Naive thymus-derived CD4-positive, alpha-beta T cell (primary cell): ENCODE measurements at places on chromosomes 5 and 9. TPM values are rescaled to one million over a fixed set of nuclear protein-coding genes. Genes with fewer than 3 reads are reported as not detected.

DNA sequence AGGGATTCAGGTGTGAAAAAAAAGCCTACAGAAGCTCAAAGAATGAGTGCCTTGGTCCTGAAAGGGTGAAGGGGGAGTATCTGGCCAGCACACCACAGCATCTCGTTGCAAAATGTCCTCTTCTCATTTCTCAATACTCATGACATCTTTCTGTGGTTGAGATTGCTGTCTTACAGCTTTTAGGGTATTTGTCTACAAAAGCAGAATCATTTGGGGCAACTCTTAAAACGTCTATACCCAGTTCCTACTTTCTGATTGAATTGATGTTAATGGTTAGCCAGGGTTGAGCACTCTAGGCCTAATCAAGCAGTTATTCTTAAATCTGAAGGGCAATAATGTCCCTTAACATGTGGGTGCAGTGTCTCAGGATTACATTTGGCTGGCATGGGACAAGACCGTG is 21.2 kb upstream of the PCSK5 start:
- no peaks in the 10 kb centered on the region for H3K27me3 ChIP-seq
- no peak for DNase-seq
- no peak overlapping the region for H3K4me3 ChIP-seq
- H3K4me1 ChIP-seq: peaks cover 18% of the 10 kb centered on the region
- no peak overlapping the region for H3K27ac ChIP-seq

DNA sequence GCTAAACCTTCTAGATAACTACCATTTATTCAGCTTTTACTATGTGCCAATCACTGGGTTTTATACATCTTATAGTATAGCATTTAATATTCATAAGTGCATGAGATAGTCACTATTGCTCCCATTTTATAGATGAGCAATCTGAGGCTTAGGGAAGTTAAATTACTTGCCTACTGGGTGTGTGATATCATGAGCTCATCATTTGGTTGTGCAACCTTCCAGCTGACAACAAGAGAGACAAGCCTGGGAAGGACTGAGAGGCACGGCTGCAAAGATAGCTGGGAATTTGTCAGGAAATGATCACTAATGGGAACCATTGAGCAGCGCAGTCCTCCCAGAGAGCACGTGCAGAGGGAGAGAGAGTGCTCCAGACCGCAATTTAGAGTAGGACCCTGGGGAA is 481.6 kb upstream of the KIF2A start:
- H3K36me3 ChIP-seq: no peaks in the 10 kb centered on the region
- H3K27ac ChIP-seq: no peak overlapping the region
- H3K4me1 ChIP-seq: no peaks in the 10 kb centered on the region
- DNase-seq: no peak
- no peaks in the 10 kb centered on the region for H3K27me3 ChIP-seq

GRCh38 chr5:66958980-66959641 is 237.5 kb downstream of the CD180 start:
- no peaks in the 10 kb centered on the region for H3K4me1 ChIP-seq
- no peak overlapping the region for H3K27ac ChIP-seq
- H3K36me3 ChIP-seq: no peaks in the 10 kb centered on the region
- H3K4me3 ChIP-seq: no peak overlapping the region
- no peak for DNase-seq
- no peaks in the 10 kb centered on the region for H3K27me3 ChIP-seq

GRCh38 chr5:126534553-126534952 is 60.5 kb downstream of the ALDH7A1 start:
- DNase-seq: no peak
- no peaks in the 10 kb centered on the region for H3K4me1 ChIP-seq
- no peak overlapping the region for H3K27ac ChIP-seq
- H3K36me3 ChIP-seq: no peaks in the 10 kb centered on the region

- H3K4me1 ChIP-seq: no peaks in the 10 kb centered on the region
- no peak overlapping the region for H3K27ac ChIP-seq
- no peaks in the 10 kb centered on the region for H3K27me3 ChIP-seq
- no peaks in the 10 kb centered on the region for H3K36me3 ChIP-seq
Measured at GRCh38 chr5:21826884-21827283, 1026.3 kb downstream of the CDH12 start.

RABGAP1 gene
- total RNA-seq: 33.8 TPM

DNA sequence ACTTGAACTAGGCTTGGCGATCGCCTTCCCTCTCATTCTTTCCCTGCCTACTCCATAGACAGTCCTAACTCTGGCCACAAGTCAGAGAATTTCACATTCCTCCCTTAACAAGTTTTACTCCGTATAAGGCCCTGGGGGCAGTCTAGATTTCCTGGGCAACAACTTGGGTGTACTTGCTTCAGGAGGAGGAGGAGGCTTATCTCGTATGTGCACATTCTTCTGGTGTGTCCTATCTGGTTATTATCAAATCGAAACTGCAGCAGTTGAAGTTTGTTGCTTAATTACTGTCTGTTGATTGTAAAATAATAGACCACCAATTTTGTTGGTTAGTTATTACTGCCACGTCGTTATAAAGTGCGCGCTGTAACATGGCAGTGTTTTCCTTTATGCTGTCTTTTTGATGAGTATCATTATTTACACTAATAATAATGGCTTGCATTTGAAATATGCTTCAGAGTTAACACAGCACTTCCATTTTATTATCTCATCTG is 42.0 kb downstream of the PIP5K1B start:
- no peaks in the 10 kb centered on the region for H3K27me3 ChIP-seq
- no peaks in the 10 kb centered on the region for H3K36me3 ChIP-seq
- DNase-seq: no peak
- H3K27ac ChIP-seq: no peak overlapping the region
- H3K4me3 ChIP-seq: no peak overlapping the region

NOL6 gene
- total RNA-seq: 43.8 TPM

DNA sequence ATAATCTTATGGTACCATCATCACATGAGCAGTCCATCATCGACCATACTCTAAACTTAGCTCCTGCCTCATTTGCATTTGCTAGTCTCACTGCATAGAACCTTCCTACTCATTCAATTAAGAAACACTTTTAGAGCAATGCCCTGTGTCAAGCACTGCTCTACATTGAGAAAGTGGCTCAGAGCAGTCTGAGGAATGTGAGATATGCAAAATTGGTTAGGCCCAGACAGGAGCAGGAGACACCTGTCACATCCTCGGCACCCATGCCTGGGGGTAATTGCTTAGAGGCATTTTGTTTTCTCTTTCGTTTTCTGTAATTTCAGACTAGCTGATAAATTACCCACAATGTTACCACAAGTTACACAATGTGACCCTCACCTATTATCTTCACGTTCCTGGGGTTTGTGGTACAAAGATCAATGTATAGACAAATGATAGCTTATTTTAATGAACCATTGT is 4.9 kb upstream of the RARS1 start:
- no peak for DNase-seq
- H3K4me1 ChIP-seq: no peaks in the 10 kb centered on the region
- peaks cover 4% of the 10 kb centered on the region for H3K36me3 ChIP-seq
- no peaks in the 10 kb centered on the region for H3K27me3 ChIP-seq

GRCh38 chr5:180377556-180378197 is 24.5 kb upstream of the GFPT2 start:
- H3K36me3 ChIP-seq: no peaks in the 10 kb centered on the region
- H3K27me3 ChIP-seq: no peaks in the 10 kb centered on the region
- H3K27ac ChIP-seq: no peak overlapping the region

DNA sequence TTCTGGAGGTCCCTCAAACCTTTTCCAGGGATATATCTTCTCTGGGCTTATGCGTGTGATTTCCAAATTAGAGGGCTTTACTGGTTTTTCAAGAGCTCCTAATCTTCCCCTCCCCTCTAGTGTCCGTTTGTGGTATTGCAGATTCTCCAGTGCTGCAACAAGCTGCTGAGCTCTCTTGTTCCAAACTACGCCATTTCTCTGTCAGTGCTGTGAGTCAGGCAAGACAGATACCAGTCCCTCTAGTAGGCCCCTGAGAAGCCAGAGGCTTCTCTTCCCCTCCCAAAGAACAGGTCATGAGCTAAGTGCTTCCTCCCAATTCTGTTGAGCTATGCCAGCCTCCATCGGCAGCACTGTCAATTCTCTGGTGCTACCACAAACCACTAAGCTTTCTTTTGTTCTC is 149.5 kb downstream of the FANCC start:
- H3K4me3 ChIP-seq: no peak overlapping the region
- H3K36me3 ChIP-seq: no peaks in the 10 kb centered on the region
- H3K27ac ChIP-seq: no peak overlapping the region
- H3K4me1 ChIP-seq: no peaks in the 10 kb centered on the region

GRCh38 chr5:125549322-125549911 is 803.0 kb upstream of the ZNF608 start:
- H3K36me3 ChIP-seq: no peaks in the 10 kb centered on the region
- no peaks in the 10 kb centered on the region for H3K27me3 ChIP-seq
- DNase-seq: no peak
- no peak overlapping the region for H3K27ac ChIP-seq
- no peaks in the 10 kb centered on the region for H3K4me1 ChIP-seq

MARCOL gene
- total RNA-seq: not detected

DNA sequence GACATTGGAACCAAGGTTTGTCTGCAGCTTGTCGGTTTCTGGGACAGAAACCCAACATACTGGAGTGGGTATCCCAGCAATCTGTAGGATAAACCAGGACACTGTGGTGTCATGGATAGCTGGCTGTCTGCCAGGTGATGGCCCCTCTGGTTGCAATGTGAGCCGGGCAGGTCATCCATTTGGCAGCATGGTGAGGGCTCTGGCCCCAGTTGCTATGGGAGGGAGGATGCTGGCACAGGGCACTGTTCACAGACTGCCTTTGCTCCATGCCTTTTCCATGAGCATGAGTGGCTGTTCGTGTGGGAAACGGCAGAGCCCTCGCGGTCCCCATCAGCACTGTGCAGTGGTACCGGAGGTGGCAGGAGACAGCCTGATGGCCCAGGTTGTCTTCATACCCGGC is 6.4 kb downstream of the S1PR3 start:
- H3K27me3 ChIP-seq: no peaks in the 10 kb centered on the region
- H3K27ac ChIP-seq: no peak overlapping the region
- H3K4me1 ChIP-seq: no peaks in the 10 kb centered on the region
- no peaks in the 10 kb centered on the region for H3K36me3 ChIP-seq

GRCh38 chr9:105355781-105356180 is 92.1 kb upstream of the FSD1L start:
- H3K36me3 ChIP-seq: no peaks in the 10 kb centered on the region
- no peak overlapping the region for H3K4me3 ChIP-seq
- H3K27ac ChIP-seq: no peak overlapping the region
- no peaks in the 10 kb centered on the region for H3K27me3 ChIP-seq
- H3K4me1 ChIP-seq: no peaks in the 10 kb centered on the region

- H3K36me3 ChIP-seq: no peaks in the 10 kb centered on the region
- H3K4me1 ChIP-seq: no peaks in the 10 kb centered on the region
- peaks cover under 1% of the 10 kb centered on the region for H3K27me3 ChIP-seq
- DNase-seq: no peak
Measured at GRCh38 chr5:124740071-124740470, 6.4 kb downstream of the ZNF608 start.

COL23A1 gene
- not detected for total RNA-seq

DNA sequence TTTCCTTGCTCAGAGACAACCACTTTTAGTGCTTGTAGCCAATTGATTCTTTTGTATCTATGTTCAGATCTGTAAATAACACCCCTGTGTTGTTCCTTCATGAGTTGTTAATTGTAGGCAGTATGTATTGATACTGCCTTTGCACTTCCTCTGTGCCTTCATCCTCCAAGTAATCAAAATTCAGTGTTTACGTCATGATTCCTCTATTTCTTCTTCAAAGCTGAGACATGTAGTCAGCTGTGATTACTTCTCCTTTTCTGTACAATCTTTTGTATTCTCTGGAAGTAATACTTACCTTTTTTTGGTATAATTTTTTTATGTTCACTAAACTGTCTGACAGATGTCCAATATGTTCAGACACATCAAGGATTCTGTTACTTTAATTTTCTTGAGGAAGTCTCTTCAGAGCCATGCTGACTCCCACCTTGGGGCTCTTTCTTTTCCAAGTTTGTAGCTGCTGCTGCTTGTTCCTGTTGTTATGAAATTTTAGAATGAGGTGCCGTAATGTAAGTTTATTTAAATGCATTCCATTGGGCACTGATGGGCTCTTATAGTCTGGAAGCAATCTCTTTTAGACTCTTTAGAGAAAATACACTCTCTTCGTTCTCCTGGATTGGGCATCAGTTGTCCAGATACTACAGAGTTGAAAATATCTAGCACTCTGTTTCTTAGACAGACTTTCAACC is 30.5 kb upstream of the LRRC70 start:
- no peak overlapping the region for H3K27ac ChIP-seq
- no peaks in the 10 kb centered on the region for H3K27me3 ChIP-seq
- no peak overlapping the region for H3K4me3 ChIP-seq
- no peak for DNase-seq
- no peaks in the 10 kb centered on the region for H3K4me1 ChIP-seq

DNA sequence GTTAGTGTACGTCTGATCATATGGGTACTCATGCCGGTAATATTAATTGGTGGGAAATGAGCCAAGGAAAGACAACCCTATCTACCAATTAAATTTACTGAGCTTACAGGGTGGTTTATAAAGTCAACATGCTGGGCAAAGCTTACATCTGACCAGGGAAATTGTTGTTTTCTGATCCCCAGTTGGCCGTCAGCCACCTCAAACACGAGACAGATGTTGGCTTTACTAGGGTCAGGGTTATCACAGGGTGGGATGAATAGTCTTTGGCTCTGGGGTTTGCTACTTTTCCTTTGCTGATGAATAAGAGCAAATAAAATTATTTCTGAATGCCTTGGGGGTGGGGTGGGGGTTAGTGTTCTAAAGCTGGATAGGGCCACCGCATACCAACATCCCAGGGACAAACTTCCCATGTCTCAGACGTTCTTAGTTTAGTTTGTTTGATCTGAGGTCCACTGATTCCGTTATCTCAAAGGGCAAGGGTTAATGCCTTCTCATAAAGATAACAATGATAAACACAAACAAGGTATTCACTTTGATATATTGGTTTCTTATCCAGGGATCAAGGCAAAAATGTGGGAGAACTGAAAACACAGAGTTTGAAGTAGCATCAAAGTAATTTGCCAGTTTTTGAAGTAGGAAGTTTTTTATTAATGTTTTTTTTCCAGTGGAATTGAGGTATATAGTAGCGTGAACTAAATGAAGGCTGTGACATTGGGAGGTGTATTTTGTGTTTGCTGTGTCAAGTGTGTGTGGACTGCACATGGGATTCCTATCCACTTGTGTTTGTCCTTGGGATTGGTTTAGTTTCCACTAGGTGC is 109.1 kb upstream of the RPS23 start:
- H3K4me1 ChIP-seq: no peaks in the 10 kb centered on the region
- no peaks in the 10 kb centered on the region for H3K27me3 ChIP-seq
- DNase-seq: no peak
- H3K27ac ChIP-seq: no peak overlapping the region
- H3K36me3 ChIP-seq: no peaks in the 10 kb centered on the region

GRCh38 chr9:124795881-124796431 is 19.0 kb downstream of the OLFML2A start:
- no peaks in the 10 kb centered on the region for H3K4me1 ChIP-seq
- H3K36me3 ChIP-seq: no peaks in the 10 kb centered on the region
- no peak overlapping the region for H3K27ac ChIP-seq

CDX1 gene
- total RNA-seq: not detected

DNA sequence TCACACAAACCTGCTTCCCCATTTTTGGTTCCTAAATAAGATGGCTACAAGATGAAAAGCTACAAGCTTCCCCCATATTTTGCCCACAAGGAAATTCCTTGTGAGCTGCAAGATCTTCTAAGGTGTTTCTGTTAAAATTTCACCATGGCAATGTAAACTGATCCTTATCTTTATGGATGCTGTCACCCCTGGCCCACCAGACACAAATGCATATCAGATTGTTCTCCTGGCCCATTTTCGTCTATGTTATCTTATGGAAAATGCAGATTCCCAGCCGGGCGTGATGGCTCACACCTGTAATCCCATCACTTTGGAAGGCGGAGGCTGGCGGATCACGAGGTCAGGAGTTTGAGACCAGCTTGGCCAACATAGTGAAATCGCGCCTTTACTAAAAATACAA is 65.1 kb upstream of the IL6ST start:
- no peaks in the 10 kb centered on the region for H3K27me3 ChIP-seq
- peak overlapping the region; percentile 28 for H3K4me3 ChIP-seq
- no peaks in the 10 kb centered on the region for H3K36me3 ChIP-seq
- peak overlapping the region; percentile 58 for H3K27ac ChIP-seq

SMIM33 gene
- total RNA-seq: 0.27 TPM

OR1Q1 gene
- total RNA-seq: not detected
